Hippocampal formation (tissue), 2 donors: ENCODE measurements at places on chromosomes 2 and 18.

- DNase-seq, result no peak
These were observed 79.4 kb downstream of the SLC4A3 start for GRCh38 chr2:219706823-219707281.

DNA sequence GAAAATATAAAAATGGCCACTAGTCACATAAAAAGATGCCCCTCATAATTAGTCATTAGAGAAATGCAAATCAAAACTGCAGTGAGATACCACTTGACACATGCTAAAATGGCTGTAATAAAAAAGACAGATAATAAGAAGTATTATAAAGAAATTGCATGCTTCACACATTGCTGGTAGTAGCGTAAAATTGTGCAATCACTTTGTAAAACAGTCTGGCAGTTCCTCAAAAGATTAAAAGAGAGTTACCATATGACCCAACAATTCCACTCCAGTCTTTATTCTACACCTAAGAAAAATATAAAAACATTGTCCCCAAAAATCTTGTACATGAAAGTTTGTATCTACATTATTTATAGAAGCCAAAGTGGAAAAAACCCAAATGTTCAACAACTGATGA is 170.6 kb upstream of the FIGN start:
- DNase-seq, result no peak

GRCh38 chr2:214203744-214204289 is 207.0 kb upstream of the VWC2L start:
- no peak for DNase-seq

DNA sequence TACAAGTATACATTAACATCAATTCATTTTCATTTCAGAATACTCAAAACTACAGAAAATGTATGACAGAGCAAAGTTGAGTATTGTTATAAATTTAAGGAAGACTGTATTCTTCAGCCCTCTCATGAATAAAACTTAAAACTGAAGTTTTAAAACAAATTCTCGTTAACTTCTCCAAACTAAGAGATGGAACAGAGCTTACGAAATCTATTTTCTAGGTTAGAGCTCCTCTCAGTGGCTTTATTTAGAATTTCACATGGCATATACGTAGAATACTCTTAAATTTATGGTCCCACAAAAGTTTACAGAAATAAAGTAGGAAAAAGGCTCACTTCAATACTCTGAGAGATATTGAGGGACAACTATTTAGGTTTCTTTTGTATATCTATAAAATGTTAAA is 612.1 kb downstream of the KCNJ3 start:
- DNase-seq, result no peak

DNA sequence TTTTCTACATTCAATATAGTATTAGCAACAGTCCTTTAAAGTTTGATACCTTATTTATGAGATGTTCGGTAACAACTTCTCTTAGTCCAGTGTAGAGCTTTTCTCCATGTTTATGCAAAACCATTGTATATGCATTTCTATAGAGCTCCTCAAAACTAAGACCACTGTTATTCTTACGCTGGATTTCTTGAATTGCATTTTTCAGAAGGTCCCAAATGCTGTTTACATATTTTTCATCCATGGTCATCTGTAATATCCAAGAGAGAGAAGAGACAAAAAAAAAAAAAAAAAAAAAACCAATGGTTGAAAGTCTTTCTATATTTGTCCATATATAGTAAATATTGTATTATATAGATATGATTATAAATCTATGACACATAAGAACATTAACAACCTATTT is 27.6 kb downstream of the CUL3 start:
- no peak for DNase-seq
